LNCaP clone FGC (cell line): ENCODE measurements at places on chromosomes 2 and 18.

DNA sequence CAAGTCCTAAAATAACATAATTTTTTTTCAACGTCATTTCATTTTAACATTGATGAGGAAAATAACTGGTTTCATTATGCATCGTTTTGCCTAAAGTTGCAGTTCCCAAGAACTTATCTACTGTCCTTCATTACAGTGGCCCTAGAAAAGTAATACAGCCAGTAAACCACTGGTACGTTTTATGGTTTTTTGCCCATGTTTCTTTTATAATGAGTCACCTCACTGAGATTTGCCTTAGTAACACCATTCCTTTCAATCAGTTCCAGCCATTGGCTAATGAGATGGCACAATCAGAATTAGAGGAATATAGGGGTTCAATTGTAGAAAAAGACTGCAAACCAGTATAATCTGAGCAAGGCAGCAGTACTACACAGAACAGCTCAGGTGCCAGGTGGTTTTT is 422.6 kb upstream of the LYPD1 start:
- no peak for DNase-seq

DNA sequence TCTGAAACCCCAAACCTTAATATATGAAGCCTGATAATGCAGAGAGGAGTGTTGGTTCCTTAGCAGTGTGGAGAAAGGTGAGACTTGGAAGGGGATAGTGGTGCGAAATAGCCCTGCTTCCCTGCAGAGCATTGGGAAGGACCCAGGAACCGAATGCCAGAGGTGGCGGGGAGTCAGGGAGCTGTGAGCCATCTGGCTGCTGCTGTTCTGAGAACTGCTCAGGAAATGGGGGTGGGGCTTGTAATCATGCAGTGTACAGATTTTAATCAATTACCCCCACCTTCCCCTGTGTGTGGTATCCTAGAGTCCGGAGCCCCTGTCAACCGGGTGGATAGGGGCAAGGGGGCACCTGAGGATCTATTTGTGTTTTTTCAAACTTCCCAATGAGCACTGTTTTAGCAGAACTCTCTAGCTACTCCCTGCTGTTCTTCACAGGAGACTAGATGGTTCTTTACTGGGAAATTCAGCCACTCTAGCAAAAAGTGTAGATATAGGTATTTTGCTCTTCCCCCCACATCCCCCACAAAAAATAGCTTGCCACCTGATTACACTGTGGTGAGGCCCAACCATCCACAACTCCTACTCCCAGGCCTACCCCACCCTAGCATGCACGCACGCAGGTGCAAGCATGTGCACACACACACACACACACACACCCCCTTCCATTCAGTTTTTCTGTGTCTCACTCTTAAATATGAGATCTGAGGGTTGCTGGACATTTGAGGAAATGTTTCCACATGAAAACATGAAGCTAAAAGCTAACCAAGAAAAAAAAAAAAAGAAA is 30.1 kb upstream of the MBOAT2 start:
- DNase-seq: no peak

- no peak for DNase-seq
Observed at GRCh38 chr2:9251154-9252001, 44.8 kb downstream of the ASAP2 start.

GRCh38 chr2:215749092-215749957 is 264.0 kb downstream of the MREG start:
- DNase-seq: no peak

DNA sequence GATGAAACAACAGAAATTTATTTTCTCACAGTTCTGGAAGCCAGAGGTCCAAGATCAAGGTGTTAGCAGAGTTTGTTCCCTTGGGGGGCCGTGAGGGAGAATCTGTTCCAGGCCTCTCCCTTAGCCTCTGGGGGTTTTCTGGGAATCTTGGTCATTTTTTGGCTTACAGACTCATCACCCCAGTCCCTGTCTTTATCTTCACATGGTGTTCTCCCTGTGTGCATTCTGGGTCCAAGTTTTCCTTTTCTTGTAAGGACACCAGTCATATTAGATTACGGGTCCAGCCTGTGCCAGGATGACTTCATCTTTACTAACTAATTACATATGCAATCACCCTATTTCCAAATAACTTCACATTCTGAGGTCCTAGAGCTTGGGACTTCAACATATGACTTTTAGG is 292.5 kb upstream of the TRIB2 start:
- DNase-seq: no peak

- no peak for DNase-seq
Observed at GRCh38 chr2:28366496-28367282, 26.0 kb upstream of the FOSL2 start.

GRCh38 chr2:242051463-242051862 is 181.9 kb downstream of the RTP5 start:
- no peak for DNase-seq

GRCh38 chr18:76568731-76569130 is 73.7 kb upstream of the ZNF516 start:
- no peak for DNase-seq

- no peak for DNase-seq
Observed at GRCh38 chr2:223101340-223102039, 49.5 kb downstream of the KCNE4 start.

DNA sequence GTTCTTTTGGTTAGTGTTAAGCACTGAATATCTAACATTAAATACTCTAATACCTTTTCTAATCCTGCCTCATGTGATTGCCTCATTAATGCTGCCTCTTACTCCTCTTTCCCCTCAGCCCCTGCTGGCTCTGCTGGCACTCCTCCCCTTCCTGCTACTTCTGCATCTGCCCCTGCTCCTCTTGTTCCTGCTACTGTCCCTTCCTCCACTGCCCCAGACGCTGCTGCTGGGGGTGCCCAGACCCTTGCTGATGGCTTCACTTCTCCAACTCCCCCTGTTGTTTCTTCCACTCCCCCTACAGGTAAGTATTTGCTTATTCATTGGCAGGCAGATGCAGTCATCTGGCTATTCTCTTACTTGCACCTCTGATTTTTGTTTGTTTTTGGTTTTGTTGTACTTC is 68.5 kb downstream of the ABI2 start:
- no peak for DNase-seq

DNA sequence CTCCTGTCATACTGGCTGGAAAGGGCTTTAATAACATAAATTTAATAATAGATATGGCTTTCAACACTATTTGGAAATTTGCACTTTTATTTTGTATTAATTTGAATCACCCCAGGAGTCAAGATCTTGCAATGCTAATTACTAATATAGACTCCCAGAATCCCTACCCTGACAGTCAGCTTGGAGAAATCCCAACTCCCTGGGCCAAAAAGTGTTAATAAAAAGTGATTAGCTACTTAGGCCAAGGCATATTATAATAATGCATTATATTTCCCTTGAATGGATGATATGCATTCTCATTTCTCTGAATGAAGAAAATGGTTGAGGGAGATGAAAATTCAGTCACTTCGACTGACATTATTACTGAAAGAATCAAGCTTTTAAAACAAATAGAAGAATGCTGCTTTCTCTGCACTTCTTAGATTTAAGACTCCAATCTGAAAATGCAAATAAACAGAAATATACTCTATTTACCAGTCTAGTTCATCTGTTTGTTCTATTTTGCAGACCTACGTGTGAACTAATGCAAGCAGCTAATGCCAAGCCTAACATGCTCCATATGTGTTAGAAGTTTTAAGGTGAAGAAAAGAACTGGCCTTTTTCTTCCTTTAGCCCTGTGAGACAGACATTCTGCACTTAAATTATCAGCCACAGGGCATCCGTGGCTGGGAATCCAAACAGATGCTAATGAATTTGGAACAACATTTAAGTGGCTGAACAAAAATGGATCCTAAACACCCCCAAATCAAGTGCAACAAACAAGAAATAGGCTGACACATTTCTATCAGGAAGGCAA is 33.9 kb upstream of the INSIG2 start:
- no peak for DNase-seq

- DNase-seq: no peak
Observed at GRCh38 chr2:72137498-72138010, 10.1 kb downstream of the CYP26B1 start.

DNA sequence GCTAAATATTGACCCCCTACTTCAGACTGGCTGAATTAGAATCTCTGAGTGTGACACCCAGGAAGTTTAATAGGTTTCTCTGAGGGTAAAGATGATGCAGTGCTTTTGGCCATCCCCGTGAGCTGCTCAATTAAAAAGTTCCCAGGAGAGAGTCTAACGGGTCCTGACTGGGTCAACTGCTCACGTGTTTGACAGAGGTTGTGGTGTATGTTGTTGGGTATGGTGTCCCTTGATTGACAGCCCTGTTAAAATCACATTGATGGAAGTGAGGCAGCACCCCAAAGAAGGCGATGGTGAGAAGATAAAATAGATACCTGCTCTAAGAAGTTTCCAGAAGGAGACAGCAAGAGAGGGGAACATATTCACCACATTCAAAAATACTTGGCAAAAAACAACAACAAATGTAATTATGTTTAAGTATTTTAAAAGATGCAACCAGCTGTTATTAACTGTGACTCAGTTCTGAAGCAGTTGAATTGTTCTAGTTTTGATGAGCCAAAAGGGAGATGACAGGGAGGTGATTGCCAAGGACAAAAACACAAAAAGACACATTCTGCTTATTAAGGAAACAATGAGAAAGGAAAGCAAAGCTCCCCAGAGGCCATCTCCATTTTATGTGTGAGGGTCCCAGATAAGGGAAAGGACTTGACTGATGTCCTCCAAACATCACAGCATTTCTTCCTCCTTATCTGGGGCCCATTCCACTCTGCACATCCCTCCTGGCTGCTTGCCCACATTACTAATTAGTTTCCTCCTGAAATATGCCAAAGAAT is 11.5 kb upstream of the GMCL1 start:
- no peak for DNase-seq

- DNase-seq: no peak
Observed at GRCh38 chr2:187320846-187321245, 127.2 kb downstream of the CALCRL start.

DNA sequence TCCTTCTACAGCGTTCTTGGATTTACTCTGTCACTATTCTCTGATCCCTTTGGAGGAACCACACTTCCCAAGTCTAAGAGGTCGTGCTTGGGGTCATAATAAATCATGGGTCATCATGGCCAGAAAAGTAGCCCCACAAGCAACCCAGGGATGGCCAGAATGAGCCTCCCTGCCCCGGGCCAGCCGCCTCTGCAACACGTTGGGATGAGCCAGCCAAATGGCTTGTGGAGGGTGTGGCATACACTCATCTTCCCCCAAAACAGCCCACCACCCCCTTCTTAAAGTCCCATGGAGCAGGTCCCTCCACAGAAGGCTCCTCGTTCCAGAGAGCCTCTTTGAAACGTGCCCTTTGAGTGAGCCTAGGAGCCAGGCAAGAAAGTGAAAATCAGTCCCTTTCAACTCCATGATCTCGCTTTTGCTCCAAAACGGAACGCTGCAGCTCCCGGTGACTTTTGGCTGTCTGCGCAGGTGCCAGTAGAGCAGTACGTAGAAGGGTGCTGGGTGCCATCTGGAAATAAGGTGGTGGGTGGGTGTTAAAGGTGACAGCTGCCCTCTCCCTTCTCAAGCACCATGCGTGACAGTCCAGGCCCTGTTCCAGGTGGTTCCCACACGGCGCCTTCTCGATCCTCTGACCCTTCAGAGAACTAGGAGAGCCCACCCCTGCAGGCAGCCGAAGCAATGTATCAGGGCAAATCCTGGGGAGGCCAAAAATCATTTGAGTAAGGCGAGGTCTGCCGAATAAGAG is 48.5 kb upstream of the FOSL2 start:
- no peak for DNase-seq

DNA sequence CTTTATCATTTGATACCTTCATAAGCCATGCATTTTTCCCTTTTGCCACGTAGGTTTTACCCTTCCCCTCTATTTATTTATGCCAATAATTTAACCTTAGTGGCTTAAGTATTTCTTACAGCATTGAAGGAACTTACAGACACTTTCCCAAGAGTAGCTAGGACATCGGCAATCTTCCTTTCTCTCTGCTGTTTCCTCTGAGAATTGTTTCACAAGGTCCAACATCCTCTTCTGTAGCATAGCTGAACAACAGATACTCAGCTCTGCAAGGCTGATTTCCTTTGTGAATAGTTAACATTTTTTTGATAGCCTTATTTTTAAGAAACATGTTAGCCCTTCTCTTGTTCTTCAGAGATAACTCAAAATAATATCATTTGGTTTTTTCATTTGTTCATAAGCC is 1.1 kb upstream of the GCA start:
- DNase-seq: no peak

GRCh38 chr2:46793423-46794416 is 121.9 kb downstream of the MCFD2 start:
- no peak for DNase-seq

DNA sequence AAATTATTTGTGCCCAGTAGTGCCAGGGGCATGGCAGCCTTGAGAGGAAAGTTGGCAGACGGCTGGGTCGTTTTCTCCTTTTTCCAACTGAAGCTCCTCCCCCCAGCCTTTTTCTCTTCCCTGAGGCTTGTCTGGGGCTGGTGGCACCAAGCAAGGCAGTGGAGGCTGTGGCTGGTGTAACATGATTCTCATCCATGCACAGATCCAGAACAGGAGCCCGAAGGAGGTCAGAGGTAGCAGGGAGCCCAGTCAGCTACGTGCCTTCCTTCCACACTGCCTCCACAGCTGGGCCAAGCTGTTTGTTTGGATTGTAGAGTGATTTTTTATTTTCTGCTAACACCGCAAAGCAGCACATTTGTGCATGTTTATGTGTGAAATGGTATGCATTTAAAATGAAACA is 170.3 kb upstream of the MGAT5 start:
- no peak for DNase-seq

GRCh38 chr2:45653122-45653913 is 1.8 kb downstream of the PRKCE start:
- no peak for DNase-seq

GRCh38 chr2:219058541-219059374 is 2.0 kb downstream of the IHH start:
- DNase-seq: no peak

GRCh38 chr2:7154656-7155055 is 237.4 kb downstream of the RNF144A start:
- no peak for DNase-seq

- DNase-seq: no peak
Observed at GRCh38 chr2:50791271-50791670, 240.7 kb downstream of the NRXN1 start.

DNA sequence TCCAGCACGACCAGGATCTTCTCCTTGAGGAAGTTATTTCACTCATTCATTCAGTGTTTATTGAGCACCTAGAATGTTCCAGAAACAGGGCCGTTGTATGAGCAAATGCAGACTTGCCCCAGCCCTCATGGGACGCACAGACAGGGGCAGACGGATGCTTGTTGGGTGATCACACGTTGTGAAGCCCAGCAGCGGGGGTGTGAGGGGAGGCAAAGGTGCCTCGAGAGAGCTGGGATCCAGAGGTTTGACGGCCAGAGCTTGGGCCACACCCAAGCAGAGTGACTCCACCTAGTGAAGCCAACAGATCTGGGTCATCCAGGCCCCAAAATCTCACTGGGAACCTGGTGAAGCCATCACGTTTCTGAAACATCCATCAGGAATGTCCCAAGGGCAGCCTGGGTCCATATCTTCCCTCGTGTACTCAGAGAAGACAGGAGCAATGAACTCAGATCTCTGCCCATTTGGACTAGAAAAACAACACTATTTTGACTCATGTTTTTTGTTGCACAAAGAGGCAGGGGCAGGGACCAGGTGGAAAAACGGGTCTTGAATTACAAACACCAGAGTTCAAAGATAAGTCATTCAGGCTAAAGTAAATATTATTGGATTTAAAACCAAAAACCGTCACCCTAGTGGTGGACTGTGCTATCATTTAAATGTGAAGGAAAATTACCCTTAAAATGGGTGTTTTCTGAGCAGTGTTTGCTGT is 54.9 kb upstream of the RBM44 start:
- DNase-seq: no peak

- peak; percentile 62 for DNase-seq
Observed at GRCh38 chr18:48222118-48222517, 187.1 kb downstream of the ZBTB7C start.
